Right hindlimb (tissue), 1 donor: ENCODE measurements at places on chromosomes 13 and 19.

DNA sequence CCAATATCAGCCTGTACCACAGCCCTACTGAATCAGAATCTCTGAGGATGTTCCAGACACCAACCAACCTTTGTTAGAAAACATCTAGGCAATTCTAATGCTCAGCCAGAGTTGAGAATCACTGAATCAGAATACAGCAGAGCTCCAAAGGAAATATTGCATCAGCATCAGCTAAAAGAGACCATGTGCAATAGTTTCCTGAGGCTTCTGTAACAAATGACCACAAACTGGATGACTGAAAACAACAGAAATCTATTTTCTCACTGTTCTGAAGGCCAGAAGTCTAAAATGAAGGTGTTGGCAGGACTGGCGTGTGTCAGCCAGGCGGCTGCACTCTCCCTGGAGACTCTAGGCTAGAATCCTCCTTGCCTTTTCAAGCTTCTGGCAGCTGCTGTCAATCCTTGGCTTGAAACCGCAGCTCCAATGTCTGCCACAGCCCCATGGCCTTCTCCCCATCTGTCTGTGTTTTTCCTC lies 1.2 kb upstream of the DCT start:
- peak; percentile 46 for DNase-seq

DNA sequence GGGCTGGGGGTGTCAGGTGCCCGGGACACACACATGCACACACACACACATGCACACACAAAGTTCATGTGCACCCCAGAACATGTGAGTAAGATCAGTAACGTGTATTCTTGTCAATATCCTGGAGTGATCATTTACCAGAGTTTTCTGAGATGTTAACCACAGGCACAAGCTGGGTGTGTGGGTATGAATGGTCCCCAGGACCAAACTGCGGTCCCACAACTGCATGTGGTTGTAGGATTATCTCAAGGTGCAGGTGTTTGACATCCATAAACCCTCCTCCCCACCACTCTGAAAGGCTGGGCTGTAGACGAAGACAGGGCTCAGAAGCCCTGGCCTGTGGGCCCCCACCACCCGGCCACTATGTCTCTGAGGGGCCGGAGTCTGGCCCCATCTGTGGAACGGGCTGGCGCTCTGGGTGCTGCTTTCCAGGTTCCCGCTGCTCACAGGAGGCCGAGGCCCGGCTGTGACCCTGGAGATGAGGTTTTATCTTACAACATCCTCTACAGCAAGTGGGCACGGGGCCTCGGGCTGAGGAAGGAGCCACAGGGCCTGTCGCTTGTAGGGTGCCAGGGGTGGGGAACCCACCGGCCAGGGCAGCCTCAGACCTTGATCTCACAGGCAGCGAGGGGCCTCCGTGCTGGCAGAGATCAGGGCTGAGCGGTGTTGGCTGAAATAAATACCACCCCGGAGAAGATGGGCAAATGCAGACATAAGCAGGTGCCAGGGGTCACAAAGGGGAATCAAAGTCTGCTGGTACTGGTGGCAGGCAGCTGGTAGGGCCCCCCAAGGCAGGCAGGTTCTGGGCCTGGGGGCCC lies 4.3 kb downstream of the F2RL3 start:
- DNase-seq: no peak

DNA sequence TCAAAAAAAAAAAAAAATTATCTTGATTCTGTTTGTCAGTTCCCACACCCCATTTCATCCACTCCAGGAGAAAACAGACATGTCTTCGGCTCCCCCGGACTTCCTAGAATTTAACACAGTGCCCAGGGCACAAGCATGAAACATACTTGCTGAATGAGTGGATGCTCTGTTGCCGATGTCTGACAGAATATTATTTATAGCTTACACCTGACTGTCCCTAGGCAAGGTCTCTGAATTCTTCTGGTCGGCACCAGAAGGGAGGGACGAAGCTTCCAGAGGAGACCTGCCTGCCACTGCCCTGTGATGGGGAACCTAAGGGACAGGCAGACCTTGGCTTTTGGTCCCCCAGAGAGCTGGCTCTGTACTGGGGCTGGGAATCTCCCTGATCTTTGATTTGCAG lies 43.9 kb upstream of the PEG3 start:
- no peak for DNase-seq

DNA sequence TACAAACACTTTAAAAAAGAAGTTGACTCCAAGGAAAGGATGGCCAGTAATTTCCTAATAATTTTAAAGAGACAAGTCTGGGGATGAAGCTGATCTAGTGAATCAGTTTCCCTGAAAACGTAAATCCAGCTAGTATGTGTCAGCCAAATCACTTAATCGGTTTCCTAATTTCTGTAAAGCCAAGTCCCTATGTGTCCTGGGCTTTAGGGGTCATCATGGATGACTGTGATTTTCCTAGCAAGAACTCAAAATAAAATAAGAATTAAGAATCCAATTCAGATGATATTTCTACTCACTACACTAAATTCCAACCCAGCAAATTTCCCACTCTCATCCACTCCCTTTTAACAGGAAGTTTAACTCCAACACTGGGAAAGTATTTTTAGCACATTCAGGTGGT lies 35.9 kb downstream of the ELF1 start:
- no peak for DNase-seq

- DNase-seq: no peak
Measured at GRCh38 chr19:33299051-33299688, 3.2 kb downstream of the CEBPA start.

DNA sequence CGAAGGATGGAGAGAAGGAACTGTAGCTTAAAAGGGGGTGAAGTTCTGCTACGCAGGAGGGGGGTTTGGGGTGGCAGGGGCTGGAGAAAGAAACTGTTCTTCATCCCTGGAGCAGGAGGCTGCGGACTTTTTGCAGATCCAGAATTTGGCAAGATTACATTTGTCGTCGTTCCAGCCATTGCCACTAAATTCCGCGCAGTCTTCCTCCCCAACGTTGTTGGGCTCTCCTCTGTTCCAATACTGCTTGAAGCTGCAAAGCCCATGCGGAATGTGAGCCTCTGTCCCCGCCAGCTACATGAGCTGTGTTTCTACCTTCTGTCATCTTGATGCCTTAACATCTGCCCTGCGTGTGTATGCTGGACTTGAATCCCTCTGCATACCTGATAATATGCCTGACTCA lies 4.3 kb downstream of the CD209 start:
- DNase-seq: no peak

- DNase-seq: no peak
Measured at GRCh38 chr13:41458761-41459431, 1.5 kb downstream of the RGCC start.

GRCh38 chr19:14248578-14249011 lies 42.6 kb upstream of the ADGRL1 start:
- DNase-seq: peak; percentile 95

- peak; percentile 83 for DNase-seq
Measured at GRCh38 chr19:40221858-40222619, 3.9 kb upstream of the TTC9B start.

- no peak for DNase-seq
Measured at GRCh38 chr19:32363175-32363574, 17.8 kb downstream of the ZNF507 start.

- DNase-seq: peak; percentile 24
Measured at GRCh38 chr13:84645196-84646012, 763.1 kb upstream of the SLITRK1 start.

GRCh38 chr13:37047032-37047431 lies 12.5 kb downstream of the SUPT20H start:
- no peak for DNase-seq

DNA sequence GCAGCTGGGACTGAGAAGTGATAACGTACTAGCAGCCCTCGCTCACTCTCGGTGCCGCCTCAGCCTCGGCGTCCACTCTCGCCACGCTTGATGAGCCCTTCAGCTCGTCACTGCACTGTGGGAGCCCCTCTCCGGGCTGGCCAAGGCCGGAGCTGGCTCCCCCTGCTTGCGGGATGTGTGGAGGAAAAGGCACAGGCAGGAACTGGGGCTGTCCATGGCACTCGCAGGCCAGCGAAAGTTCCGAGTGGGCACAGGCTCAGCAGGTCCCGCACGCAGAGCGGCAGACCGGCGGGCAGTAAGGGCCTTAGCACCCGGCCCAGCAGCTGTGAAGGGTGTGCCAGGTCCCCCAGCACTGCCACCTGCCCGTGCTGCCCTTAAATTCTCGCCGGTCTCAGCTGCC lies 38.8 kb upstream of the SGCG start:
- DNase-seq: no peak

DNA sequence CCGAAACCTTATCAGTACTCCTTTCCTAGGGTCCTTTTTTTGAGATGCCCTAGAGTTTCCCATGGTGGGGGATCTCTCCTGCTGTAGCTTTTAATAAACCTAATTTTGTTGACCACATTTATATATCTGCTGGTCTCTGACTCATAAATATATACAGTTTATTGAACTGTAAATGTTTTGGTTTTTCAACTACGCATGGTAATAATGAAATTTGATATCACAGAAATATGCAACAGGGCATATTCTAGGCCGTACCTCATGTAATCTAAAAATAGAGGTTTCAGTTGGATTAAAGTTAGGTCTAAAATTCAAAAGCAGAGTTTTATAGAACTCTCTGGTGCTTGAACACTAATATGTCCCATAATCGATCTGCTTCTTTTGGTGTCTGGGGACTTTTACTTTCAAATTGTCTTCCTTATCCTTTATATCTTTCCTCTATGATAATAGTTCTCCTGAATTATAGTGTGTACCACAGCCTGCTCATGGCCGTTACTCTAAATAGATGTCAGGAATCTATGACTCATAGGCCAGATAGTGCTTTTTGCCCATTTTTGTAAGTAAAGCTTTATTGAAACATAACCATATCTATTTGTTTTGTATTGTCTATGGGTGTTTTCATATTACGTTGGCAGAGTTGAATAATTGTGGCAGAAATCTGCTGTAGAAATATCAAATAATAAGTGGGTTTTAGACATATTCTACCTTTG lies 324.8 kb upstream of the PCDH9 start:
- DNase-seq: no peak

DNA sequence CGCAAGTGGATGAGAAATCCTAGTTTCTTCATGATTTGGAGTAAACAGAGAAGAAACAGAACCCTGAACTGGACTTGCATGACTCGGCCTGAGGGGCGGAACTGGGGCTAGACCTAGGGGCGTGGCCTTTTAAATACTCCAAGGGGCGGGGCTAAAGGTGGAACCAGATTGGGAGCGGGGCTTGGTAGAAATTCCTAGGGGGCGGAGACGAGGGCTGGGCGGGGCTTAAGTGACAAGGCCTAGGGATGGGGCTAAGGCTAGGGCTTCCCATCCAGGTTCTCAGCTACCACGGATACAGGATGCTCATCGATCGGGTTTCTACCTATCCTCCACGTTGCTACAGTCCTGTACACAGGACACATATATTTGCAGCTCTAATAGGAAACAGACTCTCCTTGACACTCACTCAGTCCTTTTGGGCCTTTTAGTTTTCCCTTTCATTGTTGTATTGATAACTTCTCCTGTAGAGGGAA lies 372 bp upstream of the ZNF699 start:
- DNase-seq: no peak

DNA sequence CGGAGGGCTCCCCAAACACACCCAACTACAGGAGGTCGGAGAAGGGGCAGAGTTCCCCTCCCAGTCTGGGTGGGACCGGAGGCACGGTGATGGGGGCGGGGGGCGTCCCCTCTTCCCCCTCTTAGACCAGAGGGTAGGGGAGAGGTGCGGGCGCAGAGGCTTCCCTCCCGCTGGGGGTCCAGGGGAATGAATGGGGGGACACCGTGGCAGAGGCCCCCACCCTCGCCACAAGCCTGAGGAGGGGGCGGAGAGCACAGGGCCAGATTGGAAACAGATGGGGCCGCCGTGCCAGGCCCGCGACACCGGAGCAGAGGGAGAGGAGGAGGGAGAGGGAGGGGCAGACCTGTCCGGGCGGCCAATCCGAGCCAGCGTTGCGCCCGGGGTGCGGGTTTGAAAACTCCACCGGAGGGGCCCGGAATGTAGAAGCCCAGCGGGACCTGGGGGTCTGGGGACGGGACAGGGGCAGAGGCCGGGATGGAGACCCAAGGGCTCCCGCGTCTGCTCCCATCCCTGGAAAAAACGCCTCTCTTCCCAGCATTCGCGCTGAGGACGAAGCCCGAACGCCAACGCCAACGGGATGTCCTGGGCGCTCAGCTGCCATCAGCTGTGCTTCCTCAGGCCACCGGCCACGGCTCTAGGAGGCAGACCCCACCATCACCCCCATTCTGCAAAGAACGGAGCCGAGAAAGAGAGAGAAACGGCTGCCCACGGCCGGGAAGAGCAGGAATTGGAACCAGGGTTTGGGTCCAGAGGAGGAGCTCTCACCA lies 46.8 kb downstream of the PTPRS start:
- peak; percentile 80 for DNase-seq

- DNase-seq: no peak
Measured at GRCh38 chr13:80039000-80039399, 301.9 kb downstream of the SPRY2 start.

GRCh38 chr13:19596960-19597361 lies 35.6 kb upstream of the TPTE2 start:
- no peak for DNase-seq

GRCh38 chr19:44846455-44847143 lies 502 bp downstream of the NECTIN2 start:
- peak; percentile 67 for DNase-seq

- DNase-seq: no peak
Measured at GRCh38 chr13:65907666-65908525, 1322.2 kb downstream of the PCDH9 start.

DNA sequence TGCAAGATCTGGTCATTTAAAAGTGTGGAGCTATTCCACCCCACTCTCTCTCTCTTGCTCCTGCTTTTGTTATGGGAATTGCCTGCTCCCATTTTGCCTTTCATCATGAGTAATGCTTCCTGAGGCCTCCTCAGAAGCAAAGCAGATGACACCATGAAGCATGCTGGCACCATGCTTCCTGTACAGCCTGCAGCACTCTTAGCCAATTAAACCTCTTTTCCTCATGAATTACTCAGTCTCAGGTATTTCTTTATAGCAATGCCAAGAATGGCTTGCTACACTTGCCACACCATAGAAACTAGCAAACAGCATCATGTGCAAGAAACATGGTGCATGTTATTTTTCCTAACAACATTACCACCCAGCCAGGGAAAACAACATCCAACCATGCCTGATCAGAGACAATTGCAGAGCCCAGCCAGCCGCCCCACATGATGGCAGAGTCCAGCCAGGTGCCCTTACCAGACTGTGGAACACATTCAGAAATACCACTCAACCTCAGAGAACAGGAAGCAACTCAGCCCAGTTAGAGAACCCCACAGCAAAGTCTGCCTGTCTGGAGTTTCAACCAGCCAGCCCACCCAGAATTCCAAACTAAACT lies 36.9 kb downstream of the SYDE1 start:
- no peak for DNase-seq

DNA sequence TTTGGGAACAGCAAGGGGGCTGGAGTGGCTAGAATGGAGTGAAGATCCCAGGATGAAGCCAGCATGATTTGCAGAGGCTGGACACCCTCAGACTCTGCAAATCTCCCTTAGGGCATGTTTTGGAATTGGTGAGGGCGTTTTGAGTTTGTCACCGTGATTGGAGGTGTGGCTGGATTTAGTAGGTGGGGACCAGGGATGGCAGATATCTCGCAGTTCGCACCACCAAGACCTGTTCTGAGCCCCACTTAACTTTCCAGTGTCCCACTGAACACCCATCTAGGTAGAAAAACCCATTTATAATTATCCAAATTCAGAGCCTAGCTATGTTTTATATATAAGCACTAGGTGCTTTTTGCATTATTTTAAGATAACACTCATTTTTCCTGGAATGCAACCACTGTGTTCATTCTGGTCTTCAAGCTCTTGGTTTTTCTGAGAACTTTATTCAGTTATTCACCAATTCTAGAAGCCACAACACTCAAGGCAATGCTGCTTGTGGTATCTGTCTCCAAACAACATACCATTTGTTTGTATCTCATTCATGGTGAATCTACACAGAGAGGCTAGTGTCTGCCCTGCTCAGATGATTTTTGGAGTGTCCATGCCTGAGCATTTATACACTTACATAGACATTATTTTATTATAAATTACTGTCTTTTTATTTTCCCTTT lies 3.0 kb upstream of the NANOS2 start:
- no peak for DNase-seq
